ENCODE measurements at places on chromosomes 3 and 15. TPM values are rescaled to one million over a fixed set of nuclear protein-coding genes. Genes with fewer than 3 reads are reported as not detected.

DNA sequence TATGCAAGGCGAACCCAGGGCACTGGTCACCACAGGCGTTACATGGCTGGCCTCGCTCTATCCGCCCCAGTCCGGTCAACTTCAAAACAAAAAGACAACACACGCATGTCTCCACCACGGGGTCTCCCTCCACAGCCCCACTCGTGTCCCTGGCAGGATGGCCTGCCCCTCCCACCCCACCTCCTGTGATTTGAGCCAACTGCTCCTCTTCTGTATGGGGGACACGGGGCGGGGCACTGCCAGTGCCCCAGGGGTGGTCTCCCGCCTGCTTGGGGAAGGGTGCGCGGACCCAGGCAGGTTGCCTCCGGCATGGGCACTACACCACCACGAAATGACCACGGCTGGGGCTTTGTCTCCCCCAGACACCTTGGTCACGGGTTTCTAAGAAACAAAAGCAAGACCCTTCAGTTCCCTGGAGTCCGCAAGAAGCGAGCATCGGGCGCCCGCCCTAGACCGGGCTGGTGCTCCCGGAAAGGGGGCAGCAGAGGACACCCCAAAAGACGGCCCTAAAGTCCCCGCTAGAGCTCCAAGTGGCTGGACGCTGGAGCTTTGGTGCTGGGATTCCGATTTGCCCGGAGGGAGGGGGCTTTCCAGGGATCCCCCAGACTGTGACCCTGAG, 219.3 kb upstream of the PRICKLE2 start:
- H3K4me3 ChIP-seq, result peak overlapping the region; percentile 86
- H3K36me3 ChIP-seq, result no peaks in the 10 kb centered on the region
- H3K27me3 ChIP-seq, result peaks cover 28% of the 10 kb centered on the region
- no peak overlapping the region for H3K27ac ChIP-seq
- peaks cover 31% of the 10 kb centered on the region for H3K4me1 ChIP-seq
- no peak for DNase-seq

DNA sequence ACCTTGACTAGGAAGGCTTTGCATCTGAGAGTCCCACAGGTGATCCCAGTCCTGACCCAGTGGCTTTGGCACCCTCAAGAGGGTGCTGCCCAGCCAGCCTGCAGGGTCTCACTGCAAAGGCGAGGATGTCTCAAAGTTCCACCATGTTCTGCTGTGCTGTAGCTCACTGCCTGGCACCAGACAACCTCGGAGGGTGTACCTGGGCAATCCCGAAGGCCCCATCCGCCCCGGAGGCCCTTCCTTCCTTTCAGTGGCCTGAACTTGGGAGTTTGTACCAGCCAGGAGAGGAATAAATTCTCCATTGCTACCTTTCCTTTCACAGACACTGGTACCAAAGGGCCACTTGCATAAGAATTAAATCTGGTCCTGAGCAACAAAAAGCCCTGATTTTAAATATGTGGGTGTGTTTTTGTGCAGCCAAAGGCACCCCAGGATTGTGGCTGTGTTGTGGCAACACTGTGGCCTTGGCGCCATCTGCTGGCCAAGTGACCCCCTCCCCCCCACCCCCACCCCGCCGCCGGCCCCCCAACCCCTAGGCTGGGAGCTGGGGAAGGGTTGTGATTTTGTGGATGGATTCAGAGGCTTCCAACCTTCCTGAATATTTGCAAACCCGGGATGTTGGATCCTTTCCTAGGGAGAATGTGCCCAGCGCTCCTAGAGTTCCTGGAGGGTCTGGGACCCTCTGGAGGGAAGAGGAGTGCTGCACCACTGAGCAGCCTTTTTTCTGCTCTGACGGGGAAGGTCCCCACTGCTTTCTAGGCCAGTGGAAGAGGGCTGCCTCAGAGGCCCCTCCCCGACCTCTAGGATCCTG, 9.7 kb upstream of the PTPN23 start:
- H3K36me3 ChIP-seq, result no peaks in the 10 kb centered on the region
- no peaks in the 10 kb centered on the region for H3K4me1 ChIP-seq
- no peak overlapping the region for H3K4me3 ChIP-seq
- DNase-seq, result peak; percentile 13
- peaks cover 16% of the 10 kb centered on the region for H3K27me3 ChIP-seq

GRCh38 chr3:180973543-180973942, 16.0 kb downstream of the DNAJC19 start:
- H3K4me1 ChIP-seq, result no peaks in the 10 kb centered on the region
- no peak overlapping the region for H3K4me3 ChIP-seq
- H3K27me3 ChIP-seq, result no peaks in the 10 kb centered on the region
- DNase-seq, result no peak

DNA sequence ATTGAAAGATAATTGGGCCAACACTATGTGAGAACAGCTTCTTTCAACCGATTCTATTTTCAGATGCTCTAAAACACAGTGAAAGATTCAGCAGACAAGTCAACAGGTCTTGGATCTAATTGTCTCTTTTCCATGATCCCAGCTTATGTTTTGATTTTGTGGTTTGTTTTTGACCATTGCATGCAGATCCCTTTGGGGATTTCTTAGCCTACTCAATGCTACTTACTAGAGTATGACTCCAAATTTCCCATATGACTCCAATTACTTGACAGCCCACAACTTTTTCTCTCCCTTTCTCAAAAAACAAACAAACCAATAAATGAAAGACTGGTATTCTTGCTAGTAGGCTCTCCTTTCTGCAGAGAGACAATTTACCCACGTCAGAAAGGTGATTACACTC, 67.1 kb downstream of the KCNH8 start:
- H3K27ac ChIP-seq, result no peak overlapping the region
- DNase-seq, result no peak
- no peaks in the 10 kb centered on the region for H3K27me3 ChIP-seq
- H3K4me3 ChIP-seq, result no peak overlapping the region
- H3K4me1 ChIP-seq, result no peaks in the 10 kb centered on the region

- H3K4me3 ChIP-seq, result no peak overlapping the region
- DNase-seq, result no peak
- no peak overlapping the region for H3K27ac ChIP-seq
- H3K27me3 ChIP-seq, result peaks cover 9% of the 10 kb centered on the region
Observed at GRCh38 chr15:100526027-100526481, 2.7 kb downstream of the CERS3 start.

DNA sequence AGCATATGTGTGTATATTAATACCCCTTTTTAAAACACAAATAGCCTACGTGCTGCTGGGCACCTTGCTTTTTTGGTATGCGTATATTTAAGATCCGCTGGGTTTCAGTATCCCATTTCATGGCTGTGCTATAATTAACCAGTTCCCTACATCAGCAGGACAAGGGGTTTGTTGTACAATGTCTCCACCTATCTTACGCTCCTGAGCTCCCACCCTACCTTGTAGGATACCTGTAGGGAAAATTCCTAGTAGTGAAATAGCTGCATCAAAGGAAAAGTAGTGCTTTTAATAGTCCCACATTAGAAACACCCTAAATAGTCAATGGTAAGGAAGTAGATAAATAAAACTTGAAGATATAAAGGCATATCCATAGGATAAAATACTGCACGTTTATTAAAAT, 1.4 kb downstream of the MAP6D1 start:
- H3K27me3 ChIP-seq, result peaks cover 3% of the 10 kb centered on the region
- H3K36me3 ChIP-seq, result peaks cover 4% of the 10 kb centered on the region
- DNase-seq, result no peak
- peaks cover 15% of the 10 kb centered on the region for H3K4me1 ChIP-seq

DNA sequence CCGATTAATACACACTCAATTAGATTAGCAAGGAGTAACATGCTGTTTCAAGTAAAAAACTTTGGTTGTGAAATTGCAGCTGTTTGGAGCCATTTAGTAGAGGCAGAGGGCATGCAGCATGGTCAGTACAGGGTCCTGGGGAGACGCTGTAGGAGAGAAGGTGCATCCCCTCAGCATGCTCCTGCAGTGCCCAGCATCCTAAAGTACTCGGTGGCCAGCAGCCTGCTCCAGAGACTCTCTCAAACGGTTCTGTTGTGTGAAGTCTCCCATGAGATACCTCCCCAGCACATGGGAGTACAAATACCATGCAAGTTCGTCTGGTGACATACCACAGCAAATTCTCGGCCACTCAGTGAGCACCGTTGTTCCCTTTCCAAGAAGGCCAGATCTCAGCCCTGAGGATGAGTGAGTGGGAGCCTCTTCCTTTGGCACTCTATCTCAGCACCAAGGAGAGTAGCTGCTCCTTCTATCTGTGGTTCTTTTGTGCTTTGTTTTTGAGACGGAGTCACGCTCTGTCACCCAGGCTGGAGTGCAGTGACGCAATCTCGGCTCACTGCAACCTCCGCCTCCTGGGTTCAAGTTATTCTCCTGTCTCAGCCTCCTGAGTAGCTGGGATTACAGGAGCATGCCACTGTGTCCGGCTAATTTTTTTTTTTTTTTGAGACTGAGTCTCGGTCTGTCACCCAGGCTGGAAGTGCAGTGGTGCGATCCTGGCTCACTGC, 72.7 kb downstream of the TJP1 start:
- peaks cover 15% of the 10 kb centered on the region for H3K4me1 ChIP-seq
- H3K27me3 ChIP-seq, result no peaks in the 10 kb centered on the region
- DNase-seq, result no peak
- H3K27ac ChIP-seq, result peak overlapping the region; percentile 83

GRCh38 chr15:36965570-36966342, 134.6 kb downstream of the MEIS2 start:
- no peaks in the 10 kb centered on the region for H3K27me3 ChIP-seq
- no peak for DNase-seq
- no peak overlapping the region for H3K27ac ChIP-seq
- no peaks in the 10 kb centered on the region for H3K36me3 ChIP-seq
- H3K4me1 ChIP-seq, result no peaks in the 10 kb centered on the region
- H3K4me3 ChIP-seq, result no peak overlapping the region

GRCh38 chr3:46845397-46845859, 17.8 kb downstream of the MYL3 start:
- H3K4me1 ChIP-seq, result peaks cover 14% of the 10 kb centered on the region
- H3K36me3 ChIP-seq, result no peaks in the 10 kb centered on the region
- no peak overlapping the region for H3K4me3 ChIP-seq

DNA sequence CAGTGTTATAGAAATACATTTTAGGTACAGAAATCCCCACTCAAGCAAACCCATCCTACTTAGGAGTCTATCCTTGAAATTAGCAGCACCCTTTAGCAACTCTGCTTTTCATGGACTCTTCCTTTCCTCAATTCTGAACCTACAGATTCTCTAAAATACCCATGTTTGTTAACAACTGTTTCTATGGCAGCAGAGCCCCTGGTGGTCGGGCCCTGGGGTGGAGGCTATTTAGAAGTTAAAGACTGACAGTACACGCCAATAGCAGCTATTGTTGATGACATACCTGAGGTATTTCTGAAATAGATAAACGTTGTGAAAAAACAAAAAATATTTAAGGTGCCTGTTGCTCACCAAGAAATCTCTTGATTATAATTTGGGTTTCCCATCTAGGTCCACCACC, 23.4 kb upstream of the NRG4 start:
- no peaks in the 10 kb centered on the region for H3K36me3 ChIP-seq
- no peak overlapping the region for H3K4me3 ChIP-seq
- H3K27me3 ChIP-seq, result peaks cover 4% of the 10 kb centered on the region
- DNase-seq, result no peak
- H3K27ac ChIP-seq, result no peak overlapping the region

- DNase-seq, result no peak
- H3K4me1 ChIP-seq, result peaks cover 38% of the 10 kb centered on the region
- H3K36me3 ChIP-seq, result no peaks in the 10 kb centered on the region
- H3K4me3 ChIP-seq, result peak overlapping the region; percentile 58
- peaks cover 23% of the 10 kb centered on the region for H3K27me3 ChIP-seq
Observed at GRCh38 chr15:73928241-73928579, 1.9 kb downstream of the LOXL1 start.

Gene ITIH1
- total RNA-seq, result not detected

Gene PIGBOS1
- total RNA-seq, result 12.5 TPM

Gene RYR3
- total RNA-seq, result 1.5 TPM

Data from neural crest cell (in vitro differentiated cells).